ENCODE measurements at places on chromosomes 4 and X.

GRCh38 chr4:10074767-10075105, 41.9 kb downstream of the WDR1 start:
- DNase-seq, result no peak

- no peak for DNase-seq
These were observed 35.3 kb upstream of the LGI2 start for GRCh38 chr4:25065932-25066590.

- peak; percentile 56 for DNase-seq
These were observed 671 bp upstream of the EIF4E start for GRCh38 chr4:98929341-98930267.

GRCh38 chr4:163651761-163652160, 157.3 kb downstream of the TMA16 start:
- DNase-seq, result no peak

DNA sequence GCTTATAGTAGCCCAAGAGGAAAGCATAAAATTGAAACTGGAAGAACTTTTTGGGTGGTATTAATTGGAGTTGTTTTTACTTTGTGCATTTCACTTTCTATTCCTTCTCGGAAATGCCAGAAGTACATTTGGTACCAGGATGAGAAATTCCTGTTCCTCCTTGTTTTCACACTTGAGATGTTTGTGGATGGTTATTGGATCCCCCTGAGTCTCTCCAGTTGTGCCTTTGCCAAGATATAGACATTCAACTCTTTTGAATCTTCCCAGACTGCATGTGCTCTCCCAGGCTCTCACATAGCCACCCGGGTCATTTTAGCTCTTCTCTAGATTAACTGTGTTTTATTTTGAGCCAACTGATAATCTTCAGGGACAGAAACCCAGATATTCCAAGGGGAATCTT, 120.5 kb downstream of the AFF1 start:
- no peak for DNase-seq

- DNase-seq, result no peak
These were observed 1071.8 kb downstream of the CCSER1 start for GRCh38 chr4:91198951-91199350.

Measured in G401 (cell line).